ENCODE measurements at places on chromosomes 1 and 21.

GRCh38 chr1:179774000-179774399, 30.9 kb downstream of the FAM163A start:
- no peak for DNase-seq

GRCh38 chr1:178055779-178056471, 38.0 kb upstream of the RASAL2 start:
- DNase-seq: peak; percentile 73

DNA sequence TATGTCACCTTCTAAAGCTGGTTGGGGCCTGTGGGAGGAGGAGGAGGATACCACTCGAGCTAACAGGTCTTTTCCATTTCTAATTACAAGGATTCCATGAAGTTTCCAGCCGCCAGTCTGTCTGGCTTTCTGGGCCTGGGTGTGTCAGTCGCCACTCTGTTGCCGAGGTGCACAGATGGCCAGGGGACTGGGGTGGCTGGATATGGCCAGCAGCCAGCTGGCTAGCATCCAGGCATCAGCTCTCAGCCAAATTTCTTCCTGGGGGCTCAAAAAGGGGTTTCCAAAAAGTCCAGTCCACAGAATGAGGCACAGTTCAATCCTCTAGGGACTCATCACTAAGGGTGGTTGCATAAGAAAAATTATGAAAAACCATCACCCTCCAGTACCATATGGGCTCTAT, 32.4 kb downstream of the ITPKB start:
- no peak for DNase-seq

- no peak for DNase-seq
Measured at GRCh38 chr21:16455978-16456377, 726.2 kb downstream of the USP25 start.

GRCh38 chr1:179080866-179081686, 794 bp upstream of the TOR3A start:
- DNase-seq: peak; percentile 44

DNA sequence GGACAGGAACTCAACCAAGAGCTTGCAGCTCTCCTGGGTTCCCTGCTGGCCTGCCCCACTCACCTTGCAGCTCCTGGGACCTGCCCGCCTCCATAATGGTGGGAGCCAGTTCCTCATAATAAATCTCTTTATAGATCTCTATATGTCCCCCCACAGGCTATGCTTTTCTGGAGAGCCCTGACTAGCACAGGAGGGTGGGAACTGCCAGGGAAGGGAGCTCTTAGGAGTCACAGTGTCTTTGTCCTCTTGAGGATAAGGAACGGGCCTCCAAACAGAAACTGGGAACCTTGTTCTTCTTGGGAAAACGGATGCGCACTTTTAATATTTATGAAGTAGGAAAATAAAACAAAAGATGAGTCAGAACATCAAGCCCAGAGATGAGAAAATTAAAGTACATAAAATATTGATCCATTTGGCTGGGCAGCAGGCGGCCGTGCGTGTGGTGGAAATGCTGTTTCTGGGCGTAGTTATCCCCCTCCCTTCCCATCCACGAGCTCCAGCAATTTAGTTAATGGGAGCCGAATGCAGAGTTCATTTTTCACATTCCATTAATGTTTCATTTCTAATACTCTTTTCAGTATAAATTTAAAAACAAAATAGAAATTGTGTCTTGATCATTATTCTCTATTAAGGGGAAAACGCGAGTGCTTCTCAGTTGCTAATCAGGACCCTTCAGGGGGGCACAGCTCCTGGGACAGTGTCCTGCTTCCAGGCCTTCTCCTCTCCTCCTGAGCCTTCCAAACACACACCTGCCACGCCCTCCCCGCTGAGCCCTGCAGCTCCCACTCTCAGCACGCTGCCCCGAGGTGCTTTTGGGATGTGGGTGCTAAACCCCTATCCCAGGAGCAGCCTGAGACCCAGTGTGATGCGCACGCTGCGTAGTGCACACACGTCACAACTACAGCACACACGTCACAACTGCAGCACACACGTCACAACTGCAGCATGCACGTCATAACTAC, 323.3 kb upstream of the AJAP1 start:
- no peak for DNase-seq

DNA sequence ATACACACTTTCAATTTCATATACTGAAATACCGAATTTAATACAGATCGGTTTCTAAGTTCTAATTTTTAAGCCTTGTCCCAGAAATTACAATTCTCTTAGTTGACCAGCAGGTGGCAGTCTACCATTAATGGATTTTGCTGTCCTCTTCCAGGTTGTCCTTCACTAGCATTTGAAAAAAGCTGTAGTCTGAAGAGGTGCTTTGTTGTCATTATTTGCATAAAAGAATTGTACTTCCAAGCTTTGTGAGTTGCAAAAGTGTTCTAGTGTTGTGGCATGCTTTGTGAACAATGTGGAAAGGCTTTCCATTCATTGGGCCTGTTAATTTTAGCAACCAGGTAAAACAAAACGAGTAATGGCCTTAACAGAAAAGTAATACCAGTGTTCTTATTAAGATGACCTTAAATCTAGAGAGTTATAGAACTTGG, 193.6 kb downstream of the RPS6KC1 start:
- DNase-seq: peak; percentile 31

DNA sequence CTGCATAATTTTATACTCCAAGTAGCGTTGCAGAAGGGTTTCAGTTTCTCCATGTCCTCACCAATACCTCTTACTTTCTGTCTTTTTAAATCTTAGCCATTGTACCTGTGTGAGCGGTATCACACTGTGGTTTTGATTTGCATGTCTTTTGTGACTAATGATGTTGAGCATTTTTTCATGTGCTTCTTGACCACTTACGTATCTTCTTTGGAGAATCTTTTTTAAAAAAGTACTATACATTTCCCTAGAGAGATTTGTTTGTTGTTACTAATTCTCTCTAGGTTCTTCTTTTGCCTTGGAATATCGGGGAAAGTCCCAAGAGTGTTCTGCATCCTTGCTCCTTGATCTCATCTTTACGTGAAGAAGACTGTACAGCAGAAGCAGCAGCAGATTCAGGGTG, 81.8 kb upstream of the WARS2 start:
- DNase-seq: no peak

- DNase-seq: peak; percentile 86
Measured at GRCh38 chr1:34924759-34925555, 4.5 kb downstream of the DLGAP3 start.

GRCh38 chr1:36584874-36585453, 102.3 kb upstream of the CSF3R start:
- no peak for DNase-seq

DNA sequence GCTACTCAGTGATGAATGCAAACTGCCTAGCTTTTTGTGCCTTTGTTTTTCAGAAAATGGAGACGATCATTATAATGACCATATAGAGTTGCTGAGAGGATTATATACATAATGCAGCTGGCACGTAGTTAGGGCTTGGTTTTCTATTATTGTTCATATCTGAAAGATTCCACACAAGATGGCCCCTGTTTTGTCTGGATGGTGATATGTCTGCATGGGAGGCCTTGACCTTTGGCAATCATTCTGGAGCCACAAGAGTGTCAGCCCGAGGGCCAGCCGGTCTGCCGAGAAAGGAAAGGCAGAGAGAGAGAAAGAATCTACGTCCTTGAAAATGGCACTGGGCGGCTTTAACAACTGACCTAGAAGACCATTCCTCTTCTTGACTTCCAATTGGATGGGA, 5.7 kb upstream of the SH2D1B start:
- no peak for DNase-seq

- DNase-seq: no peak
Measured at GRCh38 chr1:12140016-12140415, 26.8 kb upstream of the TNFRSF1B start.

GRCh38 chr1:156233426-156234127, 8.4 kb upstream of the BGLAP start:
- no peak for DNase-seq

GRCh38 chr1:22665752-22666151, 12.7 kb downstream of the C1QB start:
- DNase-seq: no peak

All from GM20000 (cell line).